Stimulated activated naive CD8-positive, alpha-beta T cell treated with anti-CD3 and anti-CD28 coated beads, Interleukin-15, amount 100 ng/mL, for 72 hours (primary cell): ENCODE measurements at places on chromosomes 7 and 10.

DNA sequence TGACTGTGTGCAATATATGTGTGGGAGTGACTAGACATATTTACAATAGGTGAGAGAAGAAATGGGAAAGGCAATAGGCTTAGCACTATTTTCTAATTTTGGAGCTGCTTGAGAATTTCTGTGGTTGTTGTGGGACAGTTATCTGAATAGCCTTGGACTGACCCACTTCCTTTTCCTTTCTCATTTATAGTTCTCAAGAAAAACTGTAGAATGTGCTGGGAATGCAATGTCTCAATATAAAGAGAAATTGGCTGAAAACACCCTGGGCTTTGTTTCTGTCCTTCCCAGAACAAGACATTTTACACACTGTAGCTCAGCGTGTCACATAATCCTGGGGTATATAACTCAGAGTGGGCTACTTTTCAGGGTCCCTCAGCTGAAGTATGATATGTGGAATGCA is 153.0 kb upstream of the RHOBTB1 start:
- DNase-seq = no peak

DNA sequence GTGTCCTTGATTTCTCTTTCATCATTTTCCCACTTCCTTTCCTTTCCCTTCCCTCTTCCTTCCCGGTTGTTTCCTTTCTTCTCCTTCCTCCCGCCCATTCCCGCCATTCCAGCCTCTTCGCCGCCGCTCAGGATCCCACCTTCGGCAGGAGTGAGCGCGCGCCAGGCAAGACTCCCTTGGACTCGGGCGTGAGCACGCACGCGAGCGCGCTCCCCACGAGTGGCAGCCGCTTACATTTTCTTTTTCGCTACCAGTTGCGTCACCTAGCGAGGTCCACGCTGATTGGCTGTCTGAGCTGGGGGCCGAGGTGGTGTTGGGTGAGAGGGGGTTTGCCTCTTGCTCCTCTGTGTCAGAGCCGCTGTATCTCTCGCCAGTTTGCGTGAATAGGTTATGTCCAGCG is 11.8 kb downstream of the ZAN start:
- DNase-seq = peak; percentile 21

GRCh38 chr7:150966002-150966401 is 12.1 kb downstream of the KCNH2 start:
- no peak for DNase-seq

GRCh38 chr10:96367470-96367869 is 8.7 kb upstream of the OPALIN start:
- no peak for DNase-seq

DNA sequence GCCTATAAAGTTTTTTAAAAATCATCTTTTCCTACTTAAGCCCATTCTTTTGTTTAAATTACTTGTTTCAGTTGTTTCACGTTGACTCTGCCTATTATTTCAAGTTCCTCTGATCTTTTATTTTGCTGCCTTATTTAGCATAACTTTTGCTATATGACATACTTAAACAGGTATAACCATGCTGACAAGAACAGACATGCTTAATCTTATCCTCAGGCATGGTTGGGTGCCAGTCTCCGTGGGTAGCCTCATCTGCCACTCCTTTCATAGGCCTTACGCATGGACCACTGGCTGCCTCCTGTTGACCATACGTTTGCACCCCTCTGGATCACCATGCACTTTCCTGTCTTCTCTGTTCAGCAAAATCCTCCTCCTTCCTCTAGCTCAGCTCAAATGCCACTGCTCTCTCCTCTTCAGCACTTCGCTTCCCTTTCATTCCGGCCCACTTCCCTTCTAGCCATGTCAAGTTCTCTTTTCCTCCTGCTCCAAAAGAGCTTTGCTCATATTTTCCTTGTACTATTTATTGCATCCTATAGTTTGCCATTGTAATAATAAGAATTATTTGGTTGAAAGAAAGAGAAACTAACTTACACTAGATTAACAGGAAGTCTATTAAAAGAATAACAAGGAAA is 10.0 kb upstream of the TSPAN33 start:
- no peak for DNase-seq

DNA sequence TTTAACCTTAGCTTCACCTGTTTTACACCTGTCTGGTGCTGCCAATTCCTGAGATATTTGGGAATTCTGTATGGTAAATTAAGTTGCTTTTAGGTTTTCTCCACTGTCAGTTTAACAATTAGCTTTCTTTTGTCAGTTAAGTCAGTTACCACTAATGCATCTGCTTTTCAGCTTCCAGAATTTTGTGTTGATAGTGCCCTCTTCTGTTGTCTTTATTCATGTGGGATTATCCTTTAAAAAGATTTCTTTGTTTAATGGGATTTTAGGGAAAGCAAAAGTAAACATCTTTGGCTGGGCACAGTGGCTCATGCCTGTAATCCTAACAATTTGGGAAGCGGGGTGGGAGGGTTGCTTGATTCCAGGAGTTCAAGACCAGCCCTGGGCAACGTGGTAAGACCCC is 8.1 kb downstream of the TFAM start:
- DNase-seq = no peak

DNA sequence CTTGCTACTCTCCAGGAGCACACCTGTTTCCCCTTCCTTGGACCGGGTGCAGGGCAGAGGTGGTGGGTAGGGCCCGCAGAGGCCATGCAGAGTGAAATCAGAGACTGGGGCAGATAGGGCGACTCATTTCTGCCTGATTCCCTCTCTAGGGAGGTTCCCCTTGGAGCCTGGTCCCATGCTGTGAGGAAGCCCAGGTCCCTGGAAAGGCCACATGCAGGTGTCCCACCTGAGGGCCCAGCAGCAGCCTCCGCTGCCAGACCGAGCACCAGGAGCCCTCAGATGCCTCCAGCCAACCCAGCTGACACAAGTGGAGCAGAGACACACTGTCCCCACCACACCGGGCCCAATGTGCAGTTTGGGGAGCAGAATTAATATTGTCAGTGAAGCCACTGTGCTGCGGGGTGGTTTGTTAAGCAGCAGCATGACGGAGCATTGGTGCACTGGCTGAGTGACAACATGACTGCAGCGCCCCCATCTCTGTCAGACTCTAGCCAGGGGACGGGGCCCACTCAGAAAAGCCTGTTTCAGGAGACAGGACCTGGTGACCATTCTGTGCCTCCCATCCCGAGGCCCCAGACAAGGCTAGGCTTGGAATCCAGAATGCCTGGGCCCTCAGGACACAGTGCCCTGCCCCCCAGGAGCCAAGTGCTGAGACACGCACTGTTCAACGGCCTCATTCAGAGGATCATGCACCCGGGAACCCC is 30.4 kb upstream of the RET start:
- no peak for DNase-seq

GRCh38 chr10:44316922-44317215 is 68.0 kb downstream of the CXCL12 start:
- DNase-seq = no peak

- no peak for DNase-seq
Observed at GRCh38 chr10:80284522-80284921, 4.9 kb downstream of the MAT1A start.

GRCh38 chr7:2886900-2887299 is 42.8 kb upstream of the GNA12 start:
- DNase-seq = peak; percentile 43

DNA sequence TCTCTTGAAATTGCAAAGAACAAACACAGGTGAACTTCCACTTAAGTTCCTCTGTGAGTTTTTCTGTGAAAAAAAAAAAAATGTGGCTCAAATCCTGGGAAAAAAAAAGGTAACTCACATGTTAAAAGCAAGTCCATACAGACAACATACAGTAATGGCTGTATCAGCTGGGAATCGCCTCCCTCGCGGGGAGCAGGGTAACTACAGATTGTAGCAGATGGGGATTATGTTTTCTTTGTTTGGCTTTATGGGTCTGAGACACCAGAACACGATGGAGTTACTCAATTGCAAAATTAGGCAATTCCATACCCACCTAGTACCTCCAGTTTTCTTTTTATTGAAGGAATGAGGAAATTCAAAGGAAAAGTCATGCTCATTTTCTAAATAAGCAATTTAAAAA is 42.3 kb downstream of the FEZF1 start:
- DNase-seq = no peak

- peak; percentile 81 for DNase-seq
Observed at GRCh38 chr10:119516381-119517234, 25.9 kb downstream of the RGS10 start.

- no peak for DNase-seq
Observed at GRCh38 chr10:47372726-47373125, 11.4 kb downstream of the ZNF488 start.

DNA sequence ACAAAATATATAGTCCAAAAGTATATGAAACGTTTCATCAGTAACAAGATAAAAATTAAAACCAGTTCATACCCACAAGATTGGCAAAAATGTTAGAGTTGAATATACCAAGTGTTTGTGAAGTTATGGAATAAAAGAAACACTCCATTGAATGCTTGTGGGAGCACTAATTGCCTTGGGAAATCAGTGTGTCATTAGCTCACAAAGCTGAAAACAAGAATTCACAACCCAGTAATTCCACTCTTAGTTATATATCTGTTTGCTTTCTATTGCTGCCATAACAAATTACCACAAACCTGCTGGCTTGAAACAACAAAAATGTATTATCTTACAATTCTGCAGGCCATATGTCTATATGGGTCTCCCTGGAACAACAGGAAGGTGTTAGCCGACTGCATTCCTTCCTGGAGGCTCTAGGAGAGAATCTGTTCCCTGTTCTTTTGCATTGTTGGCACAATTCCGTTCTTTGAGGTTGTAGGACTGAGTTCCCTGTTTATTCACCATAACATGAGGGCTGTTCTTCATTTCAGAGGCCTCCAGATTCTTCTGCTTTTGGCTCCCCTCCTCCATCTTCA is 45.7 kb downstream of the SEM1 start:
- DNase-seq = no peak

GRCh38 chr7:130021105-130021834 is 29.9 kb downstream of the ZC3HC1 start:
- DNase-seq = no peak

GRCh38 chr7:82257118-82257695 is 186.4 kb downstream of the CACNA2D1 start:
- DNase-seq = no peak

GRCh38 chr10:34794835-34795234 is 20.3 kb downstream of the PARD3 start:
- DNase-seq = no peak

DNA sequence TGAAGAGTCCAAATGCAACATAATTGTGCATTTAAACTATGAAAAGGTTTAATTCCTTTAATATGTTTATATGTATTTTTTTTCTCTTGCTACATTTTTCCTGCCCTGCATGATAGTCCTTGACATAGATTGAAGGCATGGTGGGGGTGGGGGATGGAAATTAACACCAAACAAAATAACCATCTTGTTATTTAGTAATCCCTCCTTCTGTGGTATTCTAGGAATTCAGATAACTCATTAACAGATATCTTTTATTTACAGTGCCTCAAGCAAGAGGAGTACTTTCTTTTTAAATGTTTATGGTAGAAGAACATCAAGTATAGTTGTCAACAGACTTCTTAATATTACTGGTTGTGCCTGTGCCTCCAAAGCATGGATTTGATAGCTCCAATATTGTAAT is 337.6 kb upstream of the SEMA3A start:
- no peak for DNase-seq

GRCh38 chr10:104299031-104299904 is 30.3 kb downstream of the GSTO2 start:
- DNase-seq = no peak

GRCh38 chr10:121610798-121611323 is 12.6 kb upstream of the FGFR2 start:
- DNase-seq = no peak

GRCh38 chr7:50309721-50310120 is 5.2 kb downstream of the IKZF1 start:
- no peak for DNase-seq

DNA sequence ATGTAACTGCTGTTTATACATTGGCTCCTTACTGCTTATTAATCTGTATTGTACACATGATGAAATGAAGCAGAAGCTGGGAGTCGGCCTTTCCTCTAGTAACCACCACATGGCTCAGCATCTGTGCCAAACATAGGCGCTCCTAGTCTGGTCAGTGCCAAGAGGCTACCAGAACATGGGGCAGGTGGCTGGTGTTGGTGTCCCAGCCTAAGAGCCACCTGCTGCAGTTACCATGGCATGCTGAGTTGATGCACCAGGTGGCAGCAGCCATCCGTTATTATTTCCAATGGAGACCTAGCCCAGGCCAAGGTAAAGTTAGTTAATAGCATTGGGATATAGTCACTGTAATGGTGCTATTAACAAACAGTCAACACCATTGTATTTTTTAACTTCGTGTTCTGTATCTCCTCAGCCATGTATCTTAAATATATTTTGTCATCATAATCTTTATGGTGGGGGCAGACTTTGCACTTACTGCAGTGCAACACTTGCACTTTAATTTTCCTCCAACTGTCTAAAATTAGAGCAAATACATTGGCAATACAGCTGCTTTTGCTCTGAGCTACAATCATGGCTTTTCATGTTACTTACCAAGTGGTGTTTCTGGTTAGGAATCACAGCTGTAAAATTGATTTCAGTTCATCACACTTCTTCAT is 33.1 kb downstream of the HBP1 start:
- DNase-seq = peak; percentile 19

GRCh38 chr7:84113906-84114850 is 80.4 kb downstream of the SEMA3A start:
- DNase-seq = no peak

- DNase-seq = no peak
Observed at GRCh38 chr10:51227897-51228713, 153.8 kb downstream of the PRKG1 start.
